ENCODE measurements at places on chromosomes 7 and 10.

GRCh38 chr7:143436325-143436946 is 6.8 kb upstream of the TAS2R60 start:
- DNase-seq, result no peak

DNA sequence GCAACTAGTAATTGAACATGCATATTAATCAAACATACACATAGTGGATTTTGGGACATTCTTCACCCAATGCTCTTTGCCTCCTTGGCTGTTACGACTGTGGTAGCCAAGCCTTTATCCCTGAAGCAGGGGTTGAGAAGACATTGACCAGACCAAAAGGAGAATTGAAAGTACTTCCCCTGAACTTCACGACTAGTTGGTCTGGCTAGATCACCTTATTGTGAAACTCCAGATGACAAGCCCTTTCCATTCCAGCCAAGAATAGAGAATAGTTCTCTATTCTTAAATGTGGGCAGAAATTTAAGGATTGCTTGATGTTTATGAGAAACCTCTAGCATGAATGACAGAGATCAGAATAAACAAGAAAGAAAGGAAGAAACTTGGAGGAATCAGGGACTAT is 97.0 kb downstream of the LRMDA start:
- no peak for DNase-seq

GRCh38 chr10:77633376-77633775 is 4.2 kb downstream of the KCNMA1 start:
- no peak for DNase-seq

DNA sequence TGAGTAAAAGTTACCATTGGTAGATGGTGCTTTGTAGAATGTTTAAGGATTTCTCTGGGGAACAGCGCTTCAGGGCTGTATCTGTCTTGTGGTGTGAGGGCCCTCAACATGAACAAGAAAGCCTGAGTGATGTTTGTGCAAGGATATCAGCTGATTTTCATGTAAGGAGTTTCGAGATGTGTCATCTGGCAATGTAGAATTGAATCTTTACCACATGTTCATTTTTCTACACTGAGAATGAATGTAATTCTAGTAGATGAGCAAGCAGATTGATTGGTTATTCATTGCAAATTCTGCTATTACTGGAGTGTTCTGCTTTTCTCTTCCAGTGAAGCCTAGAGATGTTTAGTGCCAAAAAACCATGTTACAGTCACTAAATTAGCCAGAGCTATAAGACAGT is 87.7 kb downstream of the ST7 start:
- DNase-seq, result no peak

DNA sequence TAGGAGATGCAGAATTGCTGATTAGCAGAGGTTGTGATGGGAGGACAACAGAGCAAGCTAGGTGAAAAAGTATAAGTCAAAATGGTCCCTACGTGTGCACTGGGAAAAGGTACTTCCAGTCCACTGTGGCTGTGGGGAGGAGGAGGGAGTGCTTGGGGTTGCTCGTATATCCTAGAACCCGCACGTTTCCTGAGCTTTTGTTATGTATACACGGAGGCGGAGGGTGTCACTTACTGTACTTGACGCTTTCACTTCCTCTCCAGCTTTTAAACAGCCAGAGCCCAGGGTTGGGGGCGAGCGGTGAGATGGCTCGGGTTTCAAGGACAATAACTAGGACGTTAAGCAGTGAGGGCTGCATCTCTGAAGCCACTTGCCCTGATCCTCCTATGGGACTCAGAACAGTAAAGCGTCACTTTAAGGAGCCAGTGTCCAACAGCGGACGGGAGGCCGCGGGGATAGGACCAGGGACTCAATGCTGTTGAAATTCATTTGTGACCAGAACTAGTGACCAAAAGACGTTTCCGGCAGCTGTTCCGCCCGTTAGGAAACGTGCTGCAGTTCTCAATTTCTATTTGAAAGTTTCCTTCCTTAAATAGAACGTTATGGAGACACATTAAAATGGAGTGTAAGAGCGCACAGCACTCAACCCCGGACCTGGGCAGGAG is 985 bp upstream of the ETV1 start:
- no peak for DNase-seq

- DNase-seq, result no peak
Observed at GRCh38 chr7:32319012-32319382, 171.2 kb downstream of the LSM5 start.

DNA sequence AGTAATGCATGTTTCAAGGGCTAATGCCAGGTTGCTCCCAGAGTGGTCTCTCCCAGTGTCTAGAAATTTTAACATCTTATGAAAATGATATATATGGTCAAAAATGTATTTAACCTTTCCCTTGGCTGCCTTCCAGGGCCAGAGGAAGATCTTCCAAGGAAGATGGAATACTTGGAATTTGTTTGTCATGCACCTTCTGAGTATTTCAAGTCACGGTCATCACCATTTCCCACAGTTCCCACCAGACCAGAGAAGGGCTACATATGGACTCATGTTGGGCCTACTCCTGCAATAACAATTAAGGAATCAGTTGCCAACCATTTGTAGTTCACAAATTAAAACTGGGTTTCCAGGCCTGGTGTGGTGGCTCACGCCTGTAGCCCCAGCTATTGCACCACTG is 9.0 kb downstream of the GATAD1 start:
- no peak for DNase-seq

DNA sequence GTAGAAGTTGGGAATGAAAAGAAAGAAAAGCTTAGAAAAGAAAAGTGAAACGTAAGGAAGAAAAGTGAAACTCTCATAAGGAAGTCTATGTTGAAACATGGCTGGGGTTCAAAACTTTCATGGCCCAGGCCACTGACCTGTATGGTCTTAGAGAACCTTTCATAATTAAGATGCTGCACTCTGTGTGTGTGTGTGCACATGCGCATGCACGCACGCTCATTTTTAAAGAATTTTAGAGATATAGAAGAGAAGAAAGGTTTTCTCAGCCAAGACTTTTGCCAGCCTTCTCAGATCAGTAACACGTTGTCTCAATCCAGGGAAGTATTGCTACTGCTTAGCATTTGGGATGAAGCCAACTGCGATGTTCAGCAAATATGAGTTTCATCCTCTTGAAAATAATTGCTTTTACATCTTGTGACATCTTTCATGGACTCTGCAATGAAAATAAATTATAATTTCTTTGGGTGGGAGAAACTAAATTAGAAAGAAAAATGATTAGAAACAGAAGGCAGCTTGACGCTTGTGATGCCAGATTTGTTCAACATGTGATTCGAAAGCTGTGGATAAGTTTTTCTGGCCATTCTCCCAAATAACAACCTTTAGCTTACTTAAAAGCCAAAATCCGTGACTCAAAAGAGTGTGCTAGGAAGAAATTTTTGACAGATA is 16.2 kb upstream of the SLC26A4 start:
- no peak for DNase-seq
